Stimulated activated CD4-positive, alpha-beta T cell treated with anti-CD3 and anti-CD28 coated beads, Interleukin-2, amount 100 ng/mL, for 48 hours (primary cell): ENCODE measurements at places on chromosomes 7 and 10.

GRCh38 chr7:115662676-115663075, 367.9 kb downstream of the TFEC start:
- DNase-seq, result no peak

DNA sequence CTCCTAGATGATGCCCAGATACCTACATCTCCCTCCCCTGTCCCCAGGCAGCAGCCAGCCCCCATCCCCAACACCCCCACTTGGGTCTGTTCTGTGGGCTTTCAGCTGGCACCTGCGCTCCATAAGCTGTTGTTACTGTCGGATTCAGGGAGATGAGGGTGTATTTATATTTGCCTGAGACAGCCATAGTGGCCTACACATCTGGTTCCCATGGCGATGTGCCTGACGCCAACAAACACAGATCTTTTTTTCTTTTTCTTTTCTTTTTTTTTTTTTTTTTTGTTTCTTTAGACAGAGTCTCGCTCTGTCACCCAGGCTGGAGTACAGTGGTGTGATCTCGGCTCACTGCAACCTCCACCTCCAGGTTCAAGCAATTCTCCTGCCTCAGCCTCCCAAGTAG, 73.1 kb downstream of the CLIP2 start:
- no peak for DNase-seq

DNA sequence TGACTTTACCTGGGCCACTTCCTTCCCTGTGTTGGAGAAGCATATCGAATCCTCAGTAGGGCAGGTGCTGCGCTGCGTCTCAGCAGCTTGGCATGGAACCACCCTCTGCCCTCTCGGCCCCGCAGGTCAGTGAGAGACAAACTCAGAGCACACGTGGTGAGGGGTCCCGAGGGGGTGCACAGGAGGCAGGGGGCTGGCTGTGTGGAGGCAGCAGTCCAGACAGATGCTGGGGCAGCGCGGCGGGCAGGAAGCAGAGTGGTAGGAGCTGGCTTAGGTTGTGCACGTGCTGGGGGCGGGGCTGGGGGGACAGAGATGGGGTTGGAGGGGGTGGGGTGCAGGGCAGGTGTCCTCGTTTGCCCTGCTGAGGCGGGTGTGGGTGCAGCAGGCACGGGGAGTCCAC, 33.1 kb downstream of the NUB1 start:
- DNase-seq, result no peak

DNA sequence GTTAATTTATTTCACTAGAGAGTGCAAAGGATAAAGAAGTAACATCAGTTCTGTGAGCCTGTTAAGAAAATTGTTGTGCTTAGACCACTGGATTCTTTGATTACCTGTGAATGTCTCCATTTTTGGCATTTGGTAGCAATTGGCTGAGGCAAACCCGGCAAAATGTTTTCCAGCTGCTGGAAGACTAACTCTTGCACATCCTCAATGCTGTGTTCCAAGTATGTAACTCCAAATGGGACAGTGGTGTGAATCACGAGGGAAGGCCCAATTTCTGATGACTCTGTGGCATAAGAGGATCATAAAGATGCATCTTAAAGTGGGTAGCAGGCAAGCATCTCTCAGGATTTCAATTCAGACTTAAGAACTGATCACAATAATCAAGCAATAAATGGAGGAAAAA, 268.8 kb downstream of the RNLS start:
- no peak for DNase-seq

- no peak for DNase-seq
These were observed 825 bp downstream of the MRPL32 start for GRCh38 chr7:42932811-42933591.

DNA sequence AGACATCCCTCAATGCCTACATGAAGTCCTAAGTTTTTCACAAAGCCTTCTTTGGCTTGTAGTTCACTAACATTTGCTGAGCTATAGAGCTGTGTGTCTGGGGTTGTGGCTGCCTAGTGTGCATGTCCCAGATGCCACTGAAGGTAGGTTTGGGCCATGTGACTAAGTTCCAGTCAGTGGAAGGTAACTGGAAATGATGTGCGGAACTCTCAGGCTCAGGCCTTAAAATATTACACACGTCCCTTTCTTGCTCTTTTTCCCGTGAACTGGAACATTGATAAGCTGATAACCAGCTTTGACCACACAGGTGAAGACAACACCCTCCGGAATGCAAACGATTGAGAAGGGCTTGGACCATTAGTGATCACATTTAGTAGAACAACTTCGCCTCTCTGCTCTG, 358.1 kb downstream of the GATA3 start:
- DNase-seq, result no peak

- DNase-seq, result no peak
These were observed 9.4 kb upstream of the FBXW4 start for GRCh38 chr10:101704331-101704730.

GRCh38 chr7:108452707-108453106, 3.5 kb downstream of the NRCAM start:
- DNase-seq, result no peak

DNA sequence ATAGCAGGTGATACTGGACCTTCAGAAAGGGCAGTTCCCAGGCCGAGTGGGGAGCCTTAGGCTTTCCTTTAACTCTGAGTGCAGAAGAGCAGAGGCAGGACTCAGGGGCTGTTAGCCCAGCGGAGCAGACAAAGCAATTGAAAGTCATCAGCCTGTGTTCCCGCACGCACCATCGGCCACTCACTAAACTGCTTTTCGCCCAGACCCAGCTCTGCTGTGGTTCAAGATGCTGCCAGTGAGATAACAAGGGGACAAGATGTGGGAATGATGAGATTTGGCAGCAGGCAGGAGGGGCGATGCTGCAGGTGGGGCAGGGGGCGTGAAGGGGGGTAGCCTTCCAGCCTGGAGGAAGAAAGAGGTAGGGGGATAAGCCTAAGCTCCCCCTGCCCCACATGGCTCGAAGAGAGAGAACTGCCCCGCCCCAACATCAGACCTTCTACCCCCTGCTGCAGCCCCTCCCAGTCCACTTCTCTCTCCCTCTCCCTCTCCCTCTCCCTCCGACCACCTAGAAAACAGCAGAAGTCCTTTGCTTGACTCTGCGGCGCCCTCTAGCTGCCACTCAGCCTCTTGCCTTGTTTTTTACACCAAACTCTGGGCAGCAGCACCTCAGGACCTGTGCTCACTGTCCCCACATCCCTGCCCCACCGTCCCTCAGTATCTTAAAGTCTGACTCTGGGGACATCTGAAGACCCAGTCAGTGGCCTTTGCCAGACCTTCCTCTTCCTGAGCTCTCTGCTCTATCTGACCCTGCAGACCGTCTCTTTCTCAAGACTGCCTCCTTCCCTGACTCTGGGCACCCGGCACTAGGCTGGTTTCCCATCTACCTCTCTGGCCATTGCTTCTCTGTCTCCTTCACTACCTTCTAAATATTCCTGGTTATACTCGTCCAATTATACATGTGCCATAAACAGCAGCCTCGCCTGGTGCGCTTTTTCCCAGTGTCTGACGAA, 110.5 kb downstream of the C10orf105 start:
- DNase-seq, result peak; percentile 70

- no peak for DNase-seq
These were observed 38.0 kb downstream of the FOXI2 start for GRCh38 chr10:127774766-127775559.

DNA sequence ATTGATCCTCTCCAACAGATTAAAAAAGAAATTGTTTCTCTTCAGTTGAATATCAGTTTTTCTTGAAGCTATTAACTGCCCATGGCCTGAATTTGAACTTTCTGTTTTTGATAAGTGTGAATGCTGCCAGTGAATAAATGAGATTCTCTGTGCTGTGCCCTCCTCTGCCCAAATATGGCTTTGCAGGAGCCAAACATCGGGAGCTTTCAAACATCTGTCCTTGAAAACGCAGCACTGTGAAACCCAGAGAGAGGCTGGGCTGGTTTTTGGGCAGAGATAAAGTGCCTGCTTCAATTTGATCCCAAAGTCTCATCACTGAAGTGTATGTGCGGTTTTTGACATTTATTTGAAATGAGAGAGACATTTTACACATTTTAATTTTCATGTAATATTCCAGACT, 268.3 kb upstream of the SHH start:
- DNase-seq, result no peak

DNA sequence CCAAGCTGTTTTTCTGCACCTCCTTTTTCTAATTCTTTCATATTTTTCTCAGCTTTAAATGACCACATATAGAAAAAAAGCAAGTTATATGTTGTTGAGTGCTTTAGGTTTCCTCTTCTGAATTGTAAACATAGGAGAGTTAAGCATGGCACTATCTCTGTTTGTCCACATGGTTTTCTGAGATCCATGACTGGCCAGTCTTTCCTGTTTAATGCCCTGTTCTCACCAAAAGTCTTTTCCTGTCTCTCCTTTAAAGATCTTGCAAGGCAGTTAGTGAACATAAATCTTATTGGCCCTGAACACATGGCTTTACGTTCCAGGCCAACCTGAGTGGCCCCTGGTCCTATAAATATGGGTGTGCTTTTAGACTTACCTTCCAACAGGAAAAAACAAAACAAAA, 19.4 kb downstream of the TRPV5 start:
- no peak for DNase-seq

DNA sequence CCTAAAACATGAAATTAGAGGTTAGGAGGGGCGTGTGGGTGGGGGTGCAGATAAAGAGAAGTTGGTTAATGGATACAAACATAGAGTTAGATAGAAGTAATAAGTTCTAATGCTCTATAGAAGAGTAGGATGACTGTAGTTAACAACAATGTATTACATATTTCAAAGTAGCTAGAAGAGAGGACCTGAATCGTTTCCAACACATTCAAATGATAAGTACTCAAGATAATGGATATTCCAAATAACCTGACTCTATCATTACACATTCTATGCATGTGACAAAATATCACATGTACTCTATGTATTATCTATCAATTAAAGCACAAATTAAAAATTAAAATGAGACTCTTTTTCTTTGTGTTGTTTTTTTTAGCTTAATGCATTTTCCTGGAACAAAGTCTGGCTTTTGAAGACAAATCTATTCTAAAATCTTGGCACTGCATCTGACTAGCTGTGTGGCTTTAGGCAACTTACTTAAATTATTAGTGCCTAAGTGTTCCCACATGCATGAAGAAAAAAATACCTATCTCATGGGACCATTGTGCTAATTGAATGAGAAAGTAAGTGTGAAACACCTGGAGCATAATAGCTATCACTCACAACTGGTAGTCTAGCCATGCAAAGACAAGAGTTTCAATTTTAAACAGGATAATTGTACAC, 75.7 kb downstream of the SEMA3C start:
- no peak for DNase-seq

DNA sequence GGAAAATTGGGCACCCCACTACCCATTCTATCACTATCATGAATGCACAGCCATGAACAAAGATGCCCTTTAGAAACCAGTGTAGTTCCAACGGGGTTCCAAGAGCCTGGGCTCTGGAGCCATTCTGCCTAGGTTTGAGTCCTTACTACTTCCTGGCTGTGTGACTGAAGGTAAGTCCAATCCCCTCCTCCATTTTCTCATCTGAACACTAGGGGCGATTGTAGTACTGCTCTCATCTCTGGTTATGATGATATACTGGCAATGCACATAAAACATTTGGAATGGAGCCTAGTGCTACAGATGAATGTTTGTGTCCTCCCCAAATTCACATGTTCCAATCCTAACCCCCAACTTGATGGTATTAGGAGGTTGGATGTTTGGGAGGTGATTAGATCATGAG, 28.1 kb upstream of the CDH23 start:
- no peak for DNase-seq

DNA sequence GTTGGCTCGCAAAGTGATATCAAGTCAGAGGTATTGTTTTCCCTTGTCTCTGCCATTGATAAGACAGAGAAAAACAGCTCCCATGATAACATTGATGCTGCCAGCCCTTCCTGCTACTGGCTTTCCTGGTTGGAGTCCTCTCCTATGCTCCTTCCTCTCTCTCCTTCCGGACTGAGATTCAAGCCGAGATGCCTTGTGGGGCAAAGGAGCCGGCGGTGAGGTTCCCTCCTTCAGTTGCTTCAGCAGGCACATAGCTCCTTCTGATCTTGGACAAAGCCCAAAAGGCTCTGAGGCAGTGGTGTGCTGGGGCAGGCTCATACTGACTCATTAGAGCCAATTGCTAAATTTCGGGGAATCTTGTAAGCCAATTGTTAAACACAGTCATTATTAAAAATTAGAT, 8.8 kb upstream of the ZCCHC24 start:
- no peak for DNase-seq

GRCh38 chr7:32169228-32169627, 99.0 kb upstream of the PDE1C start:
- DNase-seq, result no peak

GRCh38 chr7:81680120-81680519, 89.7 kb downstream of the HGF start:
- no peak for DNase-seq

GRCh38 chr10:83617692-83618545, 521.4 kb upstream of the GHITM start:
- no peak for DNase-seq

DNA sequence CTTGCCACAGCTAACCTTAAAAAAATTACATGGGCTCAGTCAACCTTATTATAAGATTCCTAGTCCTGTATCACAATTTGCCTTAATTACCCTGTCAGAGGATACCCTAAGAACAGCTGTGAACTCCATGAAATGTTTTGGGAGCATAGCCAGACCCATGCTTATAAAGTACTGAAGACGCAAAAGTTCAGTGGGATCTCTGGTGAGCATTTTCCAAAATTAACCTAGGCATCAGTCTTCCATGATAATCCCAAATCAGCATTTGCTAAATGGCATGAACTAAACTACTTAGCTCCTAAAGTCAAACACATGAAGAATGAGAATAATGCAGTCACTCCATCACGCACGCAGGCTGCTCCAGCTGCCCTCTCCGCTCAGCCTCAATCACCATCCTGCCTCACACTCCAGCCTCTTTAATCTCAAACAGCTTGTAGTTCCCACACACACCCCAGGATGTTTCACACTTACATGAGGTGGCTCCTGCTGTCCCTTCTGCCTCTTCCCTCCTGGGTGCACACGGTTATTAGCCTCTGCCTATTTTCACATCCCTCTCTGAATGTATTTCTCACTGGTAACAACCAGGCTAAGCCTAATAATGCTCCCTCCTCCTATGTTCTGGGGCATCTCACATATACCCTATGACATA, 15.3 kb downstream of the IGF2BP3 start:
- DNase-seq, result no peak

DNA sequence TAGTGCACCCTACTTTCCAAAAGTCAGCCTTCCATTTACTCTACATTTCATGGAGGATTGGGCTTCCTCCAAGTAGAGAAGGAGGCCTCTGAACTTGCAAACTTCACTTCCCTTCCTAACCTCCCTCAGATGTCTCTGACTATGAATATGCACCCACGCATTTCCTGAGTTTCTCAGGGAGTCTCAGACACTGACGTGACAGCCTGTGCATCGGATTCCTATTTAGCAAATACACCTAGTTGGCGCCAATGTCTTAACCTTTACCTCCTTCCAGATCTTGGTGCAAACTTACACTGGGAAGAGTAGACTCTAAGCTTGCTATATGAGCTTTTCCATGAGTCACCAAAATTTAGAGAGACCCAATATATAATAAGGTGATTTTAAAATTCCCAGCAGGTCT, 920.1 kb upstream of the AUTS2 start:
- no peak for DNase-seq

DNA sequence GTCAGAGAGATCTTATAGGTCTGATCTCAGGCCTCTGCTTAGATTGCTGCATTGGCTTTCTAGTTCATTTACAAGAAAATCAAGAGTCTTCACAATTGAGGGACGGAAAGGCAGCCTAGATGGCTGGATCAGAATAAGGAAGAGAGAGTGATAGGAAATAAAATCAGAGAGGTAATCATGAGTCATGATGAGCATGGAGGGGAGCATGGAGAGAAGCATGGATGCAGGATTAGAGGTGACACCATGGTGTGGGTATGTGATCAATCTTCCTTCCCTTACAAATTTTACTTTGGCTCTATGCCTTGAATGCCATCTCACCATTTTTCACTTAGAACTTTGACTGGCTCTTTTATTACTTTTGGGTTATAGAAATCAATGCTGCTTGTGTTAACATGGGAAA, 1.4 kb downstream of the BCCIP start:
- DNase-seq, result no peak
